Stimulated activated CD8-positive, alpha-beta memory T cell treated with anti-CD3 and anti-CD28 coated beads, Interleukin-4, amount 100 ng/mL, for 24 hours (primary cell): ENCODE measurements at places on chromosomes 2 and 18.

DNA sequence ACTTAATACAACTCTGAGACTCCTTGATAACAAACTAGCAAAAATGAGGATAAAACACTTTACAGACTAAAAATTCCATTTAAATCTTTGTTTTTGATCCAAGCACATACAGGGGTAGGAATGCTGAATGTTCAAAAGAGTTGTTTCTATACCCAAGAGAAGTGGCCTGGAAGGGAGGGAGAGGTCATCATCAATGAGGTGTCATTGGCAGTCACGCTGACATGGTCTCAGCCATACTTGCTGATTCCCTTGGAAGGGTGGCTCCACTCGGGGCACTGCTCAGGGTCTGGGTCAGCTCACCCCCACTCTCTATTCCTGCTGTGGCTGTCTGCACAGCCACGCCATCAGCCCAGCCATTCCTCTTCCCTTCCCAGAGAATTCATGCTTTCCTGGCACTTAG is 105.2 kb upstream of the PELI1 start:
- DNase-seq: no peak

DNA sequence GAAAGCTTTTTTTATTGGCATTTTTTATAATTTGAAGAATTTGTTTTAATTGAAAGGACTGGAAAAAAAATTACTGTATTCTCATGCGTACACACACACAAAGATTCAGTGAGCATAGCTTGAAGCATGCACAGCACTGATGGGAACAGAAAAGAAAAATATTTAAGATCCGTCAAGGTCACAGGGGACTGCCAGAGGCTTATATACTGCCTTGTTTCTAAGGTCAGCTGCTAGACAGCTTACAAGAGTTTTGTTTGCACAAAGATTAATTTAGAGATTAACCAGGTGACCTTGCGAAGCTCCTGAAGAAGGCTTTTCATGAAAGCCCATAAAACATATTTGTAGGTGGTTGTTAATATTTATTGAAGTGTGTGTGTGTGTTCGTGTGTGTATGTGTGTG is 396.3 kb downstream of the TRIB2 start:
- no peak for DNase-seq

- no peak for DNase-seq
Observed at GRCh38 chr2:55338268-55338667, 69.2 kb upstream of the MTIF2 start.

- no peak for DNase-seq
Observed at GRCh38 chr2:12217175-12217574, 470.7 kb downstream of the LPIN1 start.

DNA sequence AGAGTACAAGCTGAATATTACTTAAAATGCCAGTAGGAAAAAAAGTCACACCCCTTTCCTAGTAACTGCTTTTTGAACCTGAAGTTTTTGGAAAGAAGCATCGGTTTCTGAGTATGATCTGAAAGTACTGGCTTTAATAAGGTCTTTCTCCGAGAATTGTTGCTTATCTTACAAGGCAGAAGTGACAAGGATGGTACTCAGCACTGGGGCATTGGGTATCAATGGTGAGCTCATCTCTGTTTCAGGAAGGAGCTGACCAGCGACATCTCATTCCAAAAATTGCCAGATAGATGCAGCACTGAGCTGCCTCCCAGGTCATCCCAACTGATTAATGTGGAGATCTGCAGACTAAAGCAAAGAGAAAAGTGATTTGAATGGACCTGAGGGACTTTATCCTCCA is 85.4 kb downstream of the FMNL2 start:
- DNase-seq: no peak
